Natural killer cell treated with Interleukin-12 subunit alpha and Interleukin-12 subunit beta and Interleukin-15 and Interleukin-18, amount 100 ng/mL, for 72 hours (primary cell): ENCODE measurements at places on chromosomes 1 and 21. TPM values are rescaled to one million over a fixed set of nuclear protein-coding genes. Genes with fewer than 3 reads are reported as not detected.

Gene CCT8
- total RNA-seq: 354 TPM

Gene REN
- not detected for total RNA-seq

Gene NBPF4
- total RNA-seq: not detected

DNA sequence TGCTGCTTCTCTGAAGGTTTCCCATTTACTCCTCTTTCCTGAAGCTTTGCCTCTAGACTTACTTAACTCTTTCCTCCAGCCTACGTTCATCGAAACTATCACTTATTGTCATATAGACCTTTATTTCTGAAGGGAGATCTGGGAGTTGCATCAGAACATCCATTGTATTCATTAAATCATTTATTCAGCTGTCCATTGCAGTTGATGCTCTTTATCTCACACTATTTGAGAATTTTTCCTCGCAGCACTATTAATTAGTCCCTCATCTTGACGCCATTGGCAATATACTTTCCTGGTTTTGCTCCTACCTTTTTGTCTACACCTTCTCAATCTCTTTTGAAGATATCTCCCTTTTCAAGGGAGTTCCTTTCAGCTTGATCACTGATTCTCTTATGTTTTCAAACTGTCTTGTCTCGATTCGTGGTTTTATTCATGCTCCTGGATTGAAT is 757 bp upstream of the LRIF1 start:
- no peak for DNase-seq

DNA sequence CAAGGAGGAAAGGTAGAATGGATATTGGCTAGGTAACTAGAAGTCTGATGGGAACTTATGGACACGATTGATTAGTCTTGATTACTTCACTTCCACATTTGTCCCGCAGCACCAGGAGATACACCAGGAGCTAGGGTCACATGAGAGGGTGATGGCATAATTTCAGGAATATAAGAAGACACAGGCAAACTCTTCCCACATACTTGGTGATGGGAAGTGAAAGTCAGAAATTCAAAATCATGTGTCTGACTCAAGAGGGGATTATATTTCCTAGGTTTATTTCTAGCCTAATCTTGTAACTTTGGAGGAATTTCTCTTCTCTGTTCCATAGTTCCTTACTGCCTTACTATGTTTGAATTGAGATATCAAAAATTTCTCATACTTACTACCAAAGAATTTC is 185.0 kb downstream of the PBX1 start:
- DNase-seq: no peak

DNA sequence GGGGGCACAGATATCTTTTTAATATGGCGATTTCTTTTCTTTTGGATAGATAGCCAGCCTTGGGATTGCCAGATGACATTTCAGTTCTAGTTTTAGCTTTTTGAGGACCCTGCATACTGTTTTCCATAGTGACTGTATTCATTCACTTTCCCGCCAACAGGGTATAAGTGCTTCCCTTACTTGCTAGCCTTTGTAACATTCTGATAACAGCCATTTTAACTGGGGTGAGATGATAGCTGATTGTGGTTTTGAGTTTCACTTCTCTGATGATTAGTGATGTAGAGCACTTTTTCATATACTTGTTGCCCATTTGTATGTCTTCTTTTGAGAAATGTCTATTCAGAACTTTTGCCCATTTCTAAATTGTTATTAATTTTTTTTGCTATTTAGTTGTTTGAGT is 151.9 kb downstream of the NTPCR start:
- no peak for DNase-seq

GRCh38 chr1:165055581-165055980 is 300.9 kb downstream of the LMX1A start:
- no peak for DNase-seq

GRCh38 chr1:47935856-47936255 is 61.3 kb downstream of the TRABD2B start:
- DNase-seq: no peak

DNA sequence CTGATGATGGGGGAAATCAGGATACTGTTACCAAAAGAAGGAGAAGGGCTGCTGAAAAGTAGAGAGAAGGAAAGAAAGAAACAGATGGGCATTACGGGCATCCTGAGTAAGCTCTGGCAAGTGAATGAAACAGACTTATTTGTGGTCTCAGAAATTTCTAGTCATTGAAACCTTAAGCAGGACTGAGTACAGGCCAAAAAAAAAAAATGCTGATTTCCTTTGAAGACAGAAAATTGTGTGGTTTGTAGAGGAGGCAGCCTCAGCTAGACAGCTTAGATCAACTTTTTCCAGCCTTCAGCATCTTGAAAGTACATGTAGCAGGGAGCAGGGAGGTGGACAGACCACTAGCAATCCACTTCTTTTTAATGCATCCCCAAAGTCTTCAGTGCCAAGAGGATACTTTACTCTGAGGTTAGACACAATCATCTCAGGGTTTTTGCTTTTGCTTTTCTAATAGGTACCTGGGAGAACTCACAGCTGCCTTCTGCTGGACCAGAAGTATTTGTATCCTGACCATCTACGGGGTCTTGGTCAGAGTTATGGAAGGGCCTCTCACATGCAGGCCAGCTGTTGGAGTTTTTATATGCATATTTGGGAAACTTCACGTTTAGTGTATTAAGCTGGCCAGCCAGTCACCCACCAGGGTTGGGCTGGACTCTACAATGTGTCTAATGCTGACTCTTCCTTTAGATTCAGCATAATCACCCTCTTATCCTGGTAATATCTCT is 10.6 kb upstream of the CAPZB start:
- DNase-seq: no peak

GRCh38 chr1:11735531-11735853 is 444 bp upstream of the AGTRAP start:
- DNase-seq: no peak

DNA sequence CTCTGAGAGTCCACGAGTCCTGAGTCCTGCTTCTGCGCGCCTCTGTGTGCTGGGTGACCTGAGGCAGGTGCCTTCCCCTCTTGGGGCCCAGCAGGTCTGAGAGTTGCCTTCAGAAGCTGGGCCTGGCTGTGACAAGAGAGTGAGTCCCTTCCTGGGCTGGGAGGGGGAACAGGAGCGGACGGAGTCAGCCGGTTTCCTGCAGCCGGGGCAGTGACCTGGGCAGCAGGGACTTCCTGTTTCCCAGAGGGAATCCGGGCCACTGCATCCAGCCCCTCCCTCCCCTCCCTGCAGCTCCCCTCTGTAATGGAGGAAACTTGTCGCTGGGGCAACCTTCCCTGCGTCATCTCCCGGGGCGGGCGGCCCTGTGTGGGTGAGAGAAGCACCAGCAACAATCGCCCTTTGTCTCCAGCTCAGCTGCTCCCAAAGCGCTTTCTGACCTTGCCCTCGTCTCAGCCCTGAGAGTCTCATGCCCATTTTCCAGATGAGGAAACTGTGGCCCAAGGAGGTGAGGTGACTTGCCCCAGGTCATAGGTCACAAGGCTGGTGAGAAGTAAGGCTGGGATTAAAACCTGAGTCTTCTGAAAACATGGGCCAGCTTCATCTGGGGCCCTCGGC is 61.1 kb downstream of the SDC3 start:
- DNase-seq: no peak

DNA sequence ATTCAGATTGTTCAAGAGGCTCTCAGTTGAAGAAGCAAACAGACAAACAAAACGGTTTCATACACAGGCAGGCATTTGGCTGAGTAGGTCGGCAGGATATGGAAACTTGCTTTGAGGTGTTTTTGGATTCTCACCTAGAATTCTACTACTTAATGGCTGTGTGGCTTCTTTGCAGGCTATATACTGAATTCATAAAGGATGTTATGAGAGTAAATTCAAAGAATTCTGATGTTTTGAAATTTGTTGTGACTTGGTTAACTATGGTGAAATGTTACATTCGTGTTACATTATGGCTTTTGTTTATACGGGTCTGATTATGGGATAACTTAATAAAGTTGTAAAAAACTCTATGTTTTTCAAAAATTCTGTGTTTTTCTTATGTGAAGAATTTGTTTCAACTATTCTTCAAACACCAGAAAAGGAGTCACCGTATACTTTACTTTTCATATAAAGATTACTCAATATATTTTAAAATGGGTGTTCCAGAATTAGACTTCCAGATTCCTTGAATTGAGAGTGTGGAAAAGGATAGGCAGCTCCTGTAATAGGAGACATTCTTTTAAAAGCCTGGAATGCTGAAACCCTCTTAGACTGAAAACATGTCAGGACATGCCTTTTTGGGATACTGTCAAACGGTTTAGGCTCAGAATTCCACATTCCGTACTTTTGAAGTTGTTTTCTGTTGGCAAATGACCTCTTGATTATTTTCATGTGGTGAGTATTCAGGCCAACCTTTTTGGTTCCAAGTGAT is 8.2 kb upstream of the IRF2BP2 start:
- DNase-seq: no peak

DNA sequence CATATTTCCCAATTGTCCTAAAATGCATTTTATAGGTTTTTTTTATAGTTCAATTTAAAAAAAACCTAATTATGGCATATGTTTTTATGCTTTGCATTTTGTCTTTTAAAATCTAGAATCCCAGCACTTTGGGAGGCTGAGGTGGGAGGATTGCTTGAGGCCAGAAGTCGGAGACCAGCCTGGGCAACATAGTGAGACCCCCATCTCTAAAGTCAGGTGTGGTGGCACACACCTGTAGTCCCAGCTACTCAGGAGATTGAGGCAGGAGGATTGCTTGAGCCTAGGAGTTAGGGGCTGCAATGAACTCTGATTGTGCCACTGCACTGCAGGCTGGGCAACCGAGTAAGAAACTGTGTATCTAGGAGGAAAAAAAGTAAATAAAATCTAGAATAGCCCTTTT is 137.2 kb upstream of the POU3F1 start:
- no peak for DNase-seq

GRCh38 chr1:2466958-2467554 is 9.0 kb upstream of the PLCH2 start:
- no peak for DNase-seq

GRCh38 chr1:209769971-209770370 is 14.1 kb downstream of the TRAF3IP3 start:
- no peak for DNase-seq

GRCh38 chr21:20997311-20997635 is 936 bp upstream of the NCAM2 start:
- no peak for DNase-seq

- no peak for DNase-seq
These were observed 28.0 kb upstream of the SFPQ start for GRCh38 chr1:35220976-35221375.

- no peak for DNase-seq
These were observed 142.8 kb upstream of the HOOK1 start for GRCh38 chr1:59671953-59672305.

GRCh38 chr21:38380481-38381137 is 117.7 kb downstream of the ERG start:
- DNase-seq: no peak

DNA sequence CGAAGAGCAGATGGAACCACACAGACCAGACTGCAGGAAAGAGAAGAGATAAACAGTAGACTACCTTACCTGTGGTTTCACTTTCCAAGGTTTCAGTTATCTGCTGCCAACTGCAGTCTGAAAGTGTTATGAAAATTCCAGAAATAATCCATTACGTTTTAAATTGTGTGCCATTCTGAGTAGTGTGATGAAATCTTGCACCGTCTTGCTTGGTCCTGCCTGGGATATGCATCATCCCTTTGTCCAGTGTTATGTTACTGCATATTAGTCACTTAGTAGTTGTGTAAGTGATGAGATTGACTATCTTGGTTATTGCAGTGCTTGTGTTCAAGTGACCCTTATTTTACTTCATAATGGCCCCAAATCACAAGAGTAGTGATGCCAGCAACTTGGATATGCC is 33.9 kb downstream of the DNAJC6 start:
- no peak for DNase-seq

DNA sequence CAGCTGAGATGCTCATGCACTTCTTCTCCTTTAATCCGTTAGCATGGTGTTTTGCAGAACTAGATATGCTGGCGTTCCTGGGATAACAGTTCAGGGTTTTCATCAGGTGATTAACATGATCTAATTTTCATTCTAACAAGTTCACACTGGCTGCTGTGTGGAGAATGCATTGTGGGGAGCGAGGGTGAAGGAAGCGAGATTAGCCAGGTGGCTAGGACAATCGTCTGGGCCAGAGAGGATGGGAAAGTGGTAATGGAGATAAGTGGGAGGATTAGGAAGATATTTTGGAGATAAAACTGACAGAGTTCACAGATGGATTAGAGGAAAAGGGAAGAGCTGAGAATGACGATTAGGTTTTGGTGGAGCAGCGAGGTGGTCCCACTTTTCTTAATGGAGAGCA is 138.1 kb upstream of the MAGI3 start:
- no peak for DNase-seq

DNA sequence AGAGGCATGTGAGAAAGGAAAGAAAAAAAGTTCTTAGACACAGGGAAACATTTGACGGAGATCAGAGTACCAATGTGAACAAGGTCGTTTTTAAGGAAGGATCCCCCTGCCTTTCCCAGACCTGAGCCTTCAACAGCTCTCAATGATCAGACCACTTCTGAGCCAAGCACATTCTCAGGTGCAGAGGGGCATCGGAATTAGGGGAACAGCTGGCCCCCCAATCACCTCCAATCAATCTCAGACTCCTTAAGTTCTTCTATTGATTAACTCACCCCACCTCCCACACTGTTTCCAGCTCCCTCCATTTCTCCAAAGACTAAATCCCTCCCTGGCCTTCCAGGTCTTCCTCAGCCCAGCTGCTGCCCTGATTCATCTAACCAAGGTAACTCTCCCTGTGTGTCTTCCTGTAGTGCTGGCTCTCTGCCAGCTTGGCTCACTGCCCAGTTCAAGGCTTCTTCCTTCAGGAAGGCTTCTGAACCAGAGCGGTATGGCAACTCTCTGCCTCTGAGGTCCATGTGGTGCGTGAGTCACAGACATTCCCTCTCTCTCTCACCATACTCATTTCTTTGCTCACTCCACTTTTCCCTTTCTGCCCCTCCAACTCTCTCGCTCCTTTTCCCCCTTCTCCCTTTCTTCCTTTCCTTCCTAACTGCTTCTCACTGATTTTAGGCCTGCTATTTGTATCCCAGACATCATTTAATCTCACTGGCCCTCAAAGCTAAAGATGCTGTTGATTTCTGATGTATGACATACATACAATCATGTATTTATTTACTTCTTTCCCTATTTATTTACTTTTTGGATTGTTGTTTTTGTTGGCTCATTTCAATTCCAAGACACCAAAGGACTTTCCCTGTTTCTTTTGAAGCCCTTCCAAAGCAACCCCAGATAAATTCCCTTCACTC is 18.1 kb downstream of the CFAP45 start:
- no peak for DNase-seq

DNA sequence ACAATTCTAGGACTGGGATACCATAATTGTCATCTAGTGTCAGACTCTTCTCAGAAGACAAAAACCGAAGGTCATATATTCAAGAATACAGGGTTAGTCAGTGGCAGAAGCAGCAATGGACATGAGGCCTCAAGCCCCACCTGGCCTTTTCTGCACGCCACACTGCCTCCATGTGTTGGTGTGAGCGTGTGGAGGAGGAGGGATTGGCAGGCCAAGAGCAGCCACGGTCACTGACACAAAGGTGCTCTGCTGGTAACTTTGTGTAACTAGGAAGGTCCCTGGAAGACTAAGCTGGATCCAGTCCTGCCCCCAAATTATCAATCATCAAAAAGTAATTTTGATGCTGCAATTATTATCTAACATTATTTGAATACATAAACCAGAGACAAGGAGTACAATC is 34.9 kb downstream of the HSF2BP start:
- no peak for DNase-seq

- no peak for DNase-seq
These were observed 3.2 kb upstream of the AK2 start for GRCh38 chr1:33039840-33040239.

- DNase-seq: no peak
These were observed 148.4 kb upstream of the TMEM51 start for GRCh38 chr1:15005116-15005515.

- DNase-seq: no peak
These were observed 1.0 kb upstream of the AADACL3 start for GRCh38 chr1:12714710-12715475.

- no peak for DNase-seq
These were observed 49.6 kb downstream of the HLX start for GRCh38 chr1:220928725-220929300.
